Pulmonary artery endothelial cell (primary cell): ENCODE measurements at places on chromosomes 13 and 19.

- DNase-seq: no peak
These were observed 1981.1 kb upstream of the PCDH20 start for GRCh38 chr13:63396746-63397145.

GRCh38 chr13:112821340-112822055 is 131.7 kb downstream of the ATP11A start:
- no peak for DNase-seq

DNA sequence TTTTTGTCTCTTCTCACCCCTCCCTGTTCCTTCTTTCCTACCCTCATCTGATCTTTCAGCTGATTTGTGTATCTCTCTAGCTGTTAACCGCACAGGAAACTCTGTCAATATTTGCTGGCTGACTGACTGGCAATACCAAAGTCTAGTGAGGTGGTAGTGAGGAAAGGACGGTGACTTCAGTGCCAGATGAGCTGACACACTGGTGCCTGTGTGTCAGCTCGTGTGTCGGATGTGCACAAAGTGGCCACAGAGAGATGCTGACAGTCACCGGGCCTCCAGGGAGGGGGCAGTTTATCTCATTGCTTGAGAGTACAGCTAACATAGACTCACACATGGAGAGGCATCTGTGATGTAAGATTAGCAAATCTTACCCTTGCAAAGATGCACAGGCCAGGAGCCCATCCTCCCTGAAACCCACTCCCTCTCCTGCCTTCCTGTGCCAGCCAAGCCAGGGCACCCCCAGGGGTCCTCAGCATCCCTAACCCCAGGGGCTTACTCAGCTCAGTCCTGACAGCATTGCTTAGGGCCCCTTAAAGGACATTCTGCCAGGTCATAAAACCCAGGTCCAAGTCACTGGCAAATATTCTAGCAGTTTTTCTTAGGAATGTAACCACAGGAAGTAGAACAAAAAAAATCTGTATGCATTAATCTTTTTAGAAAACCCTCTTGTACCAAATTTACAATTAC is 80.2 kb downstream of the SHISA2 start:
- no peak for DNase-seq

- no peak for DNase-seq
These were observed 652 bp downstream of the CHERP start for GRCh38 chr19:16541526-16542044.

GRCh38 chr19:54694648-54695047 is 29.6 kb upstream of the KIR3DL3 start:
- DNase-seq: no peak

DNA sequence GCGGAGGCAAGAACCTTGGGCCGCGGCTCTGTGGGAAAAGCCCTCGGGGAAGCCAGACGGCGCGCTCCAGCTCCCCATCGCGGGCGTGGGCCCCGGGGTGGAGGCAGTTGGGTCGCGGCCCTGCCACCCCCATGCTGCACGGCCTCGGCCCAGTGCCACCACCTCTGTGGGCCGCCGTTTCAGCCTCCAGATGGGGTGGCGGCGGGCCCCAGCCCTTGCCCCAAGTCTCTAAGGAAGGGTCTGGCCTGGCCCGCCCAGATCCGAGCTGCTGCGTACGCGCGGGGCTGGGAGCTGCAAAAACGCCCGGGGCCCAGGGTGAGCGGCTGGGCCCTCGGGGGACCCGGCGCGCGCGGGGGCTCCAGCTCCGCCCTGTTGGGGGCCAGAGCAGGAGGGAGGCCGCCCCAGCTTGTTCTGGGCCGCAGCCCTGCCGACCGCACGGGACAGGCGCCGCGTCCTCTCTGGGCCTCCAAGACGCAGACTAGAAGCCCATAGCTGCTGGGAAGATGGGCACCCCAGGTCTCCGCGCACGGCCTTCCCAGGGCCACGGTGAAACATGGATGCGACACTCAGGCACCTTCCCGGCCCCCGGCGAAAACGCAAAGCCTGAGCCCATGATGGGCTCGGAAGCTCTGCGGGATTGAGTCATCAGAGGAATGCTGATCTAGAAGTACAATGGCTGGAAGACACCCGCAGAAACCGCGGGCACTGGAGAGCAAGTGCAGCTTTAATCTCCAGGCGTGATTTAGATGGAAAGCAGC is 110.1 kb downstream of the KCTD15 start:
- no peak for DNase-seq

DNA sequence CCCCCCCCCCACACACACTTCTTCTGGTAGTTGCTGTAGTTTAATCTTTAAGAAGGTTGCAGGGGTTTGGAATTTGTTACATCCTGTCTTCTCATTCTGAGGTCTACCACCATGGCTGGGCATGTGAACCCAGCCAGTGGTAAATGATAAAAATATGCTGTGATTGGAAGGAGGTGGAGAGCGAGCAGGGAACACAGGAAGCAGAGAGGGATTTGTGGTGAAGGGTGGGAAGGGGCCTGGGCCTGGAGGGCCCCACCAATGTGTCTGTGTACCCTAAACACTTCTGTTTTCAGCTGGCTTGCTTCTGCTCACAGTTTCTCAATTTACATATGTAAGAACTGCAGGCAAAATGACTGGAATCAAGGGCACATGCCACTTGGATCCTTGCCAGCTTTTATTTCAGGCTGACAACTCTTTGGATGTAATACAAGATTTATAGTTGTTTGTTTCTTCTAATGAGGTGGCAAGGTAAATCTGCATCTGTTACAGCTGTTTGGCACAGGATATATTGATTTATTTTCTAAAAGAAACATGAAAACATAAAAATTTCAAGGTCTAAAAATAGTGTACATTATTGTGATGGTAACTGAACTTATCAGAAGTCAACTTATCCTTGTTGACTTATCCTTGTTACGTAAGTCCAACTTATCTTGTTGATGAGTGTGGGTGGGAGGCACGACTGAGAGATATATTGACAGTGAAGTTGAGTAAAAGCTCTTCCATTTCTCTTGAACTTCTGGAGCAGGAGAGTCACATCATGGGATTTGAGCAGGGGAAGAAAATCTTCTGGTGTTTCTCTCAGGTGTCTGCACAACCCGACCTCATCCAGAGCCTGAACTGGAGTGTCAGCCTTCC is 313.2 kb downstream of the SHISA2 start:
- DNase-seq: no peak

GRCh38 chr19:50870417-50871089 is 2.7 kb upstream of the KLK2 start:
- no peak for DNase-seq

- DNase-seq: no peak
These were observed 1.2 kb downstream of the UTP14C start for GRCh38 chr13:52025475-52026245.

DNA sequence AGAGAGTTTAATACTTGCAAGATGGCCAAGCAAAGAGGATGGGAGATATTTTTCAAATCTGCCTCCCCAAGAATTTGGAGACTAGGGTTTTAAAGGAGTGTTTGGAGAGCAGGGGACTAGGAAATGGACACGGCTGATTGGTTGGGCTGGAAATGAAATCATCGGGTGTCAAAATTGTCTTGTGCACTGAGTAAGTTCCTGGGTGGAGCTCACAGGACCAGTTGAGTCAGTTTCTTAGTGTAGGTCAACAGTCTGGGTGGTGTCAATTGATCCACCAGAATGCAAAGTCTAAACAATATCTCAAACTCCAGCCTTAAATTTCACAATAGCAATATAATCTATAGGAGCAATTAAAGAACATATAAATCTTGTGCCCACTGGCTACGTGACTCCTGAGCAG is 23.0 kb upstream of the CEACAM4 start:
- DNase-seq: no peak

GRCh38 chr19:12666265-12667048 is at the start of the genes MAN2B1 and WDR83:
Gene MAN2B1 (minus strand): TSS chr19:12666742. CDS start chr19:12666701, 41 bp downstream.
Gene WDR83 (plus strand): TSS chr19:12666807. CDS start chr19:12669791, 2,984 bp downstream.
- DNase-seq: no peak

- DNase-seq: no peak
These were observed 15.2 kb downstream of the CCNA1 start for GRCh38 chr13:36447501-36447900.

DNA sequence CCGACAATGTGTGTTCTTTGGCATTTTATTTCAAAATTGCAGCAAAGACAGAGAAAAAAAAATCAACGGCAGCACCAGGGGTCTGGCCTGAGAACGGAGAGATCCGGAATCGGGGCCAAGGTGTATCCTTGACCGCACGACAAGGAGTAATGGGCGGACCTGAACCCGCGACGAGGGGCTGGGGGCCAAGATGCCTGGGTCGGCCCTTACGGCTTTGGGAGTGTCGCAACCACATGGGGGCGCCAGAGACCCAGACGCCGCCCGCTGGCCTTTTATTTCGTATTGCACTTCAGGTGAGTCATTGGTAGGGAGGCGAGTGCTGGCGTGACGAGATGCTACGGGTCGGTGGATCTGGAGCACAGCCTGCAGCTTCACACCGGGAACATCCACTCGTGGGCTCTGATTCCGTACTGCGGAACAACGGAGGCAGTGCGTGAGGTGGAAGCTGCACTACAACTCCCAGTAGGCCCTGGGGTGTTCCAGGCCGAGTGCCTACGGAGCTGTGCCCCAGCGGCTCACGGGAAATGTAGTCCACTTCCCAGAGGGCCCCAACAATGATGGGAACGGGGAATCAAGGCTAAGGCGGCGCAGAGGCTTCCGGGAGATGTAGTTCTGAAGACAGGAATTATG is 15.7 kb downstream of the BCAT2 start:
- DNase-seq: peak; percentile 83

DNA sequence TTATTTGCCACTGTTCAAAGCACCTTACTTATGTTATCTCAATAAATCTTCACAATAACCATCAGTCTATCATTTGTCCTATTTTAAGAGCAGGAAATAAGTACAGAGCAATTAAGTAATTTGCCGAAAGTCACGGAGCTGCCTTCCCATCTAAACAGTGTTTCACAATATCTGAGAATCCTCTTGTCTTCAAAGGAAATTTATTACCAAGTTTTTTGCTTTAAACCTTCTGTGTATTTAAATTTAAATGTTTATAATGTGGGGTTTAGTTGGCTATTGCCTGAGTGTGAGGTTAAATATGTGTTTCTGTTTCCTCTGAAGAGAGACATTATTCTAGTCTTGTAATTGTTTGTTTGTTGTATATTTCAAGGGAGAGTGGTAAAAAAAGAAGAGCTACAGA is 633.1 kb downstream of the EFNB2 start:
- DNase-seq: no peak

DNA sequence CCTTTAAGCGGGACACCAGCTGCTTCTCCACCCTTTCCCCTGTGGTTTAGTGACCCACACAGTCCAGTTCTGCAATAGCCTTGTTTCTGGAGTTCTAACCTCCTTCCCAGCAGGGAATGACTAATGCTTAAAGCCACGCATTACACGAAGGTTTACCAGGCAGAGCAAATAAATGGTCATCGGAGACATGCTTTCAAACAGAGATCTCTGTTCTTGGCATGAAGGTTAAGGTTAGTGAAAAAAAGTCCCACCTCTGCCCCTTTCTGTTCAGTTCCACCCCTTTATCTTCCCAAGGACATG is 25.3 kb upstream of the MEDAG start:
- DNase-seq: no peak

- DNase-seq: no peak
These were observed 22.1 kb downstream of the ADGRL1 start for GRCh38 chr19:14183741-14184350.

DNA sequence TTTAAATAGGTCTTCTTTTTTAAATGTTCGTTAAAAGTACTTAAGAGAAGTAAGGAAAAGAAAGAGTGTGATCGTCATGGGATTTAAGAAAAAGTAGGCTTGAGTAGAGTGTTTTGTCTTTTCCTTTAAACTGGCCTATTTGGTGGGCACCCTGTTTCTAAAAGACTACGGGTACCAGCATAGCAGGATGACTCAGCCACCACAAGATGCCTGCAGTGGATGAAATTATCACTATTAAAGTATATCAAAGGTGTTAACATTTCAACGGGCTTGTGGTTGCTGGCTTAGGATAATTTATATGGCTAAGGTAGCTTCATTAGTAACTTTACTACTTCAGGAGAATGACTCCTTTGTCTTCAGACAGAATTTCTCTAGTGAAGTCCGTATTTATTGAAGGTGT is 112.6 kb downstream of the STARD13 start:
- no peak for DNase-seq

GRCh38 chr13:30802501-30802900 is 67.2 kb downstream of the ALOX5AP start:
- DNase-seq: no peak

DNA sequence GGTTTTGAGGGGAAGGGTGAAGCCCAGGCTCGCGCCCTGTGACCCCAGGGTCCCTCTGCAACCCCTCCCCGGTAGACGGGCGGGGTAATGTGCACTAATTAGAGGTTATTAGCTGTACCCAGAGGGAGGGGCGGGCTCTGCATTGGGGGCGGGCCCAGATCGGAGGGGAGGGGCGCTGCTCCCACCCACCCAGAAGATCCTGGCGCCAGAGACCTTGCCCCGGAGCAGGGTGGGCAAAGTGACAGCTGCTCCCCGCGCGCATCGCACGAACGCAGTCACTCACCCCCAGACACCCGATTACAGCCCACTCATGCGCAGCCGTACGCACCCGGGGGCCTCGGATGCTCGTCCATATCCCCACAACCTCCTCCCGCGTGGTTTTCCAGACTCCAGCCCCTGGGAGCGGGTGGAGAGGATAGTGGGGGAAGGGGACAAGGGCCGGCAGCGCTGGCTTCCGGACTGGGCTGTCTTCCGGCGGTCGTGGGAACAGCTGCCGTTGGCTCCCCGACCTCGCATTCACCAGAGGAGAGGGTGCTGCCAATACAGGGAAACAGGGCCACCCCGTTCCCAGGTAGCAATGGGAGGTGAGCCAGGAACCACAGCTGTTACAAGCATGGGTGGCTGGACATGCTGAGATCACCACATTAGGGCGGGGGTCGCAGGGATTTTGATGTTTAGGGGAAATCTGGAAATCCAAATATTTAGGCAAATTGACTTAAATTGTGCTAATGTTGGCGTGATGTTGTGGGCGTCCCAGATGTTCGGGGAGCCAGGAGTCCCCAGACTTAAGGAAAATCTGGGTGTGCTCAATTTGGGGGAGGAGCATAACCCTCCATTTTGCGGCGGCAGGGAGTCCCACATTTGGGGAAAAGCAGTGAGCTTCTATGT is 2.9 kb upstream of the HOOK2 start:
- DNase-seq: no peak

DNA sequence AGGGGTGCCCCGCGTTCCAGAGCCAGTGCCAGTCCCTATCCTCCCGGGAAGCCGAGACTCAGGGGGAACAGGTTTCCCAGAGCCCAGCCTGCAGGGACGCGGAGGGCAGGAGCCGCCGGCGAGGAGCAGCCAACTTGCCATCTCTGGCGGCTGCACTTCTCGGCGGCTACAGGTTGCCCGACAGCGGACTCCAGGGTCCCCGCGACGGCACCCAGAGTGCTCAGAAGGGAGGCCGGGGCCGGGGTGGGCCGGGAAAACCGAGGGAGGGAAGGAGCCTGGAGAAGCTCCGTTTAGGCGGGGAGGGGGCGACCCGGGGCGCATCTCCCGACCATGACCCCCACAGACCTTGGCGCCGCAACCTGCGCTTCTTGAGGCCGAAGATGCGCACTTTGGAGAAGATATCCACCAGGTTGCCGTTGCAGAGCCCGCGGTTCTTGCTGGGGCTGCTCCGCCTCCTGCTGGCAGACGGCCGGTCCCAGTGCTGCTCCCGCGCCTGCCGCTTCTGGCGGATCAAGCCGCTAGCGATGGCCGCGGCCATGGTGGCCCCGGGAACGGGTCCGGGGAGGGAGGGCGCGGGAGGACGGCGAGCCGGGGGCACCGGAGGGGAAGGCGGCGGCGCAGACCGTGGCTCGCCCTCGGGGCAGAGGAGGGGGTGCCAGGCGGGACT is 463.8 kb downstream of the ITGBL1 start:
- DNase-seq: no peak

GRCh38 chr19:5652261-5652660 is 28.1 kb downstream of the MICOS13 start:
- DNase-seq: no peak
